Suppressor macrophage treated with lipopolysaccharide for 4 hours (primary cell): ENCODE measurements at places on chromosomes 5 and 9.

DNA sequence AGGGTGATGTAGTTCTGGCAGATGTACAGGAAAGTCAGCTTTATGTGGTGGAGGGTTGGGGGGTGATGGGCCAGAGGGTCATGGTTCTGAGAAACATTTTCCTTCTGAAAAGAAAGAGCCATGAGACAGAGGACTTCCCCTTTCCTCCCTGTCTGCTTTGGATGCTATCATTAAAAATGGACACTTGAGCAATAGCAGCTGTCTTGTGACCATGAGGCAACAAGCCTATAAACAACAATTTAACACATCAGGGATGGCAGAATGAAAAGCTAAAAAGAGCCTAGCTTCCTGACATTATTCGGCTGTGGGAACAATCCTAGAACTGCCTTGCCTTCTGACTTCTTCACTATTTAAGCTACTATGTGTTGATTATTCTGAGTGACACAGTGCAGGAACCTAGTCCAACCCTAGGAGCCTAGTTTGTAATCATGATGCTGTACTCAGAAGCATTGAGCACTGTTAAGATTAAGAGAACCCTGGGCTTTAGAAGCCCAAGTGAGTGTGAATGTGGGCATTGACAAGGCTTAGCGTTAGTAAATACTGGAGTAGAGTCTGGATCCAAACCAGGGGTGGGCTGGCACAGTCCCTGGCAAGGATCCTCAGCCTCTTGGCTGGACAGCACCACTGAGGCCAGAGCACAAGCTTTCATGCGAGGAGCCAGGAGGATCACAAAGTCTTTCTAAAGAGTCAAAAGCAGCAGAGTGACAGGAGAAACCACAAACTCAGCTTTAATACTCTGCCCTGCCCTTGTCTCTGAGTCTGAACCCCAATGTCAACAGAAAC is 178.5 kb upstream of the EGFLAM start:
- peak; percentile 41 for DNase-seq

DNA sequence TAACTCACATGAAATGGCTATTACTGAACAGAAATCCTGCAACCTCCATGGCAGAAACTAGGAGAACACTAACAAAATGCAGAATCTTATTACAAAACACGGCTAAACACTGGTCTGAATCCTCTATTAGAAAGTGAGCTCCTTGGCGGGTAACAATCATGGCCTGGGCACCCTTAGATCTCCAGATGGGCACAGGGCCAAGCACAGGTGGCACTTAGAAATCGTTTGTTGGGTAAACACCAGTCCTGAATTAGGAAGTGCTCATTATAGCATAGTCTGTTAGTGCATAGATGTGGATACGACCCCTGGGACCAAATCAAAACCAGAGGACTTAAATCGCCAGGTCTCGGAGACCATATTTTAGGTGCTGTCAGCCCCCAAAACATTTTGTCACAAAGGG is 14.4 kb downstream of the VDAC1 start:
- DNase-seq, result no peak

- no peak for DNase-seq
Measured at GRCh38 chr5:145774442-145774841, 60.7 kb downstream of the PRELID2 start.

- DNase-seq, result peak; percentile 72
Measured at GRCh38 chr5:60332244-60333004, 367.5 kb downstream of the DEPDC1B start.

DNA sequence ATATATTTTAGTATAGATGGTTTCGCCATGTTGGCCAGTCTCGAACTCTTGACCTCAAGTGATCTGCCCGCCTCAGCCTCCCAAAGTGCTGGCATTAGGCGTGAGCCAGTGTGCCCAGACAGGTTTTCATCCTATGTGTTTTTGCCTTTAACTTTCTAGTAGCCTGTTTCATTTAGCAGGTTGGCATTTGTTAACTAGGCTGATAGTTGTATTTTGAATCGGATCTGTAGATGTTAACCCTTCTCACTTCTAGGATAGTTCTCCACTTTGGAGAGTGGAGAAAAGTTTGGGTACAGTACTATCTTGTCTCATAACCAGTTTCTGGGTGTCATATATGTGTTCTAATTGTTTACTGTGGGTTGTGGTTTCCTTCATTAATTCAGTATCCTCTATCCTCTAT is 7.3 kb upstream of the FGF18 start:
- no peak for DNase-seq

DNA sequence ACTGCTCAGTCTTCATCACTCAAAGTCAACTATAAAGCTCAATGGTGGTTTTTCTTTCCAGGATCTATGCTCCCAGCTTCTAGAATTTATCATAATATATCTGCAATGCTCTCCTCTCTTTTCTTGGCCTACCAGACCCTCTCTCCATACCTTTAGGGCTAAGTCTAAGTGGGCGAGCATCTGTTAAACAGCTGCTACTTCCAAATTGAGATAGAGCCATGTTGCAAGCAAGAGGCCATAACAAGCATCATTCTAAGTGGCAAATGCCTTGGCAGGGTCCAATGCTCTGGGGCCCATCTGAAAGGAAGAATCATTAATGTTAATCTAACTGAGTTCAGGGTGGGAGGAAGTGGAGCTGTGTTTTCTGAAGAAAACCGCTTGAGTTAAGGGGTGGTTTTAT is 324.0 kb downstream of the TLR4 start:
- DNase-seq, result no peak

DNA sequence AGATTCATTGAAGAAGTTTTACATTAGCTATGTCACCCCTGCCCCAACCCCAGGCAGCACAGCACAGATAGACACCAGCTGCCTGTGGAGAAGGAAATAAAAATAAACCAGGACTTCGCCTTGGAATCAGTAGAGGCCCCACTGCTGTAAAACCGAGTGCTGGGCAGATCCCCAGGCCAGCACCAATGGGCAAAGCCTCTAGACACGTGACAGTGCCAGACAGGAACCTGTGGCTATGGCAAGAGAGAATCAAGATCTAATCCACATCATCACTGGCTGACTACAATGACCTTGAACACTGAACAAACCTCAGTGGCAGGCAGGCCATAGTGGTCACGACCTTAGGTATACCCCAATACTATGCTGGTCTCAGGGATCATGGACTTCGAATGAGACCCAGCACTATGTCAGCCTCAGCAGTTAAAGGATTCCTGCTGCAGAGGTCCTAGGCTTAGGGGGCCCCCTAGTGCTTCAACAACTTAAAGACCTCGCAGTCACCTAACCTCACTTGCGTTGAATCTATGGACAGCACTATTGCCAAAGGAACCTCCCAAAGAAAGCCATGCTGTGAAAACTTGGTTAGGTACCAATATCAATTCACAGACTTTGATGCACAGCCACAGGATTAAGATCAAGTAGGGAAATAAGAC is 2118.6 kb upstream of the C9orf72 start:
- peak; percentile 22 for DNase-seq

GRCh38 chr9:69771775-69772418 is 12.1 kb upstream of the PTAR1 start:
- DNase-seq, result no peak

- peak; percentile 87 for DNase-seq
Measured at GRCh38 chr5:40689438-40689837, 9.7 kb downstream of the PTGER4 start.

GRCh38 chr5:177423671-177424070 is 2.8 kb upstream of the GRK6 start:
- no peak for DNase-seq

DNA sequence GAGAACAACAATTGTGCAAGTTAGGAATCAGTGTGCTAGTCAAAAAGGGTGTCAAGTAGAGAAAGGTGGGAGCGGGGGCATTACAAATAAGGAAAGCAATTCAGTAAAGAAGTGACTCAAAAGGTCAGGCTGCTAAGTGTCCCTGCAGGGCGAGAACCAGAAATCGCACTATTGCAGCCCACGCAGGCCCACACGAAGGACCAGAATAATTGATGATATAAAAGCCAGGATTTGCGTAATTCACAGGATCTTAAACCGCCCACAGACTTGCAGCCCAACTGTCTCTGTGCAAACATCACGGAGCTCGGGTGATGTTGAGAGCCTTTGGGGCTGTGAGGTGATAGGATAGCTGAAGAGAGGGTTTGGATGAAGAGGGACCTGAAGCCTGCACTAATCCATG is 349.0 kb downstream of the BRINP1 start:
- no peak for DNase-seq
